ENCODE measurements at places on chromosomes 4 and X. TPM values are rescaled to one million over a fixed set of nuclear protein-coding genes. Genes with fewer than 3 reads are reported as not detected.

NR3C2 gene
- 9.9 TPM for total RNA-seq

FABP2 gene
- not detected for total RNA-seq

DNA sequence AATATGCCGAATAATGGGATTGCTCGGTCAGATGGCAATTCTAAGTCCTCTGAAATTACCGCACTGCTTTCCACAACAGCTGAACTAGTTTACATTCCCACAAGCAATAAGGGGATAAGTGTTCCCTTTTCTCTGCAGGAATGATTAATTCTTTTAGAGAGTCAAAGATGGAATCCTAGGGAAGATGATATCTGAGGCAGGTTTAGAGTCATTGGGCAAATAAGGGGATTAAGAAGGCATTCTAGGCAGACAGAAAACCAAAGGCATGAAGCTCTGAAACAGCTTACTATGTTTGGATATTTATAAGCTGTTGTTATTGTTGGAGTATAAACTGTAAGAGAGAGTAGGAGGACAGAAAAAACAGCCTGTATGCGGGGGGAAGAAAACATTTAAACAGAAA is 85.7 kb downstream of the TET2 start:
- H3K4me1 ChIP-seq: peaks cover 6% of the 10 kb centered on the region
- H3K27me3 ChIP-seq: no peaks in the 10 kb centered on the region
- H3K36me3 ChIP-seq: peaks cover 12% of the 10 kb centered on the region
- DNase-seq: no peak
- no peak overlapping the region for H3K27ac ChIP-seq
- no peak overlapping the region for H3K4me3 ChIP-seq

DNA sequence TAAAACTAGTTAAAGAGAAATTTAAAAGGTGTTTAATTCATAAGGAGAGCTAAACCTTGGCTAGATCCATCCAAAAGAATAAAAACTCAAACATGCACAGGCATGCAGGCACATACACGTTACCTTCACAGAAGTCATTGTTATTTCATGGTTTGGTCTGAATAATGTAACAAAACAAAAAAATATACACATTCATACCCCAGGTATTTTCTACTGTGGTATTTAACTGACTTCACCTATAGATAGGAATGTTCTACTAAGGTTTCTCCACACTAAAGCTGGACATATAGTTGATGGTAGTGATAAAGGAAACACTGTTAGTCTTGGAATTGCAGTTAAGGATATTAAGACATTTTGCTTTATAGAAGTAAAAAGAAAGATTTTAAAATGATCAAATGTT is 283.6 kb upstream of the PCDH10 start:
- H3K4me1 ChIP-seq: no peaks in the 10 kb centered on the region
- DNase-seq: no peak
- no peak overlapping the region for H3K27ac ChIP-seq
- peaks cover 2% of the 10 kb centered on the region for H3K27me3 ChIP-seq

DNA sequence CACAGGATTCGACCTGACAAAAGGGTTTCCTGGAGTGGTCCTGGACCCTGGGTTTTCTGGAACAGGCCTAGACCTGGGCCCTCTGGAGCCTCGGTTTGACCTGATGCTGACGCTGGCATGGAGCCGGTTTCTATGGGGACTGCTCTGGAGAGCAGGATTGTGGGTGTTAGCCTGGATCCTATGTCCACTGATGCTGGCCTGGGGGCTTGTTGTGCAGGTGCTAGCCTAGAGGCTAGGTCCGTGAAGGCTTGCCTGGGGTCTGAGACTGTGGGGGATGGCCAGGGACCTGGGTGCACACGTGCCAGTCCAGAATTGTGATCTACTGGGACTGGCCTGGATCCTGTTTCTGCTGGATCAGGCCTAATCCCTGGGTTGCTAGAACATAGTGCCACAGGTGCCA is 173.1 kb downstream of the TMEM47 start:
- no peaks in the 10 kb centered on the region for H3K4me1 ChIP-seq
- H3K36me3 ChIP-seq: no peaks in the 10 kb centered on the region
- no peak for DNase-seq

- H3K4me3 ChIP-seq: no peak overlapping the region
- no peaks in the 10 kb centered on the region for H3K36me3 ChIP-seq
- no peak overlapping the region for H3K27ac ChIP-seq
- no peak for DNase-seq
- H3K4me1 ChIP-seq: no peaks in the 10 kb centered on the region
These were observed 86.5 kb downstream of the ATG4A start for GRCh38 chrX:108178143-108178498.

DNA sequence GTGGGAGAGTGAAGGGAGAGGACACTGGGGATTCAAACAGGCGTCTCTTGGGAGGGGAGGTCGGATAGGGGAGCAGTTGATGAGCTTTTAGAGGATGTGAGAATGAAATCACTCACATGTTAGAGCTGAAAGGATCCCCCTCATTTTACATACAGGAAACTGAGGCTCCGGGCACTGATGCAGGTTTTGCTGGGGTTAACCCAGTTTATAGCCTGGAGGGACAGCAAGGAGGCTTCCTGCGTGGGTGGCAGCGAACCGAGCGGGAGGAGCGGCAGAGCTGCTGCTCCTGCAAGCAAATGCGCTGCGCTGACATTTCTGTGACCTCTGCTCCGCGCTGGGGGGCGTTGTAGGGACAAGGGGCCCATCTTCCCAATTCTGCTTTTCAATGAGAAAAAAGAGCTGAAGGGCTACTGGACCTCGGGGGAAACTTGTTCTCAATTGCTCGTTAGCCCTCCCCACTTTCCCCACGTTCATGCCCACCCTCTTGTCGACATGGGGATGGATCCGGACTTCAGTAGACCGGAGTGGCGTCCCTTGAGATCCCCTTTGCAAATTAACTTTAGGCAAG is 1.2 kb upstream of the NEUROG2 start:
- H3K27ac ChIP-seq: no peak overlapping the region
- no peaks in the 10 kb centered on the region for H3K36me3 ChIP-seq
- H3K4me1 ChIP-seq: no peaks in the 10 kb centered on the region

DNA sequence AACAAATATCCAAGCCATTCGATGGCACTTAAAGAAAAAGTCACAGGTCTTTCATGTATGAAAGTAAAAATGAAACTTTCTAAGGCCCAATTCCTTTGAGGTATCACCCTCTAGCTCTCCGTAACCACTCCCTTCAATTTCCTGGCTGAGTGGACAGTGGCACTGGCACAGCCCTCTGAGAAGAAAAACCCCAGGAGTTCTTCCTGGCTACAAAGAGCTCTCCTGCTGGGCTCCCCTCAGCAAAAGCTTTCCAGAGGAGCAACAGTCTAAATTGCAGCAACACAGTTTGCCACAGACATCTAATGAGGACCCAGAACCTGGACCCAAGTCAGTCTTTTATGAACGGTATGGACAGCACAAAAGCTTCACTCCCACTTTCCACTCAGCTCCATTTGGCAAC is 71.8 kb downstream of the FUNDC1 start:
- no peaks in the 10 kb centered on the region for H3K4me1 ChIP-seq
- no peak overlapping the region for H3K27ac ChIP-seq
- no peak for DNase-seq
- no peaks in the 10 kb centered on the region for H3K36me3 ChIP-seq
- no peak overlapping the region for H3K4me3 ChIP-seq

DNA sequence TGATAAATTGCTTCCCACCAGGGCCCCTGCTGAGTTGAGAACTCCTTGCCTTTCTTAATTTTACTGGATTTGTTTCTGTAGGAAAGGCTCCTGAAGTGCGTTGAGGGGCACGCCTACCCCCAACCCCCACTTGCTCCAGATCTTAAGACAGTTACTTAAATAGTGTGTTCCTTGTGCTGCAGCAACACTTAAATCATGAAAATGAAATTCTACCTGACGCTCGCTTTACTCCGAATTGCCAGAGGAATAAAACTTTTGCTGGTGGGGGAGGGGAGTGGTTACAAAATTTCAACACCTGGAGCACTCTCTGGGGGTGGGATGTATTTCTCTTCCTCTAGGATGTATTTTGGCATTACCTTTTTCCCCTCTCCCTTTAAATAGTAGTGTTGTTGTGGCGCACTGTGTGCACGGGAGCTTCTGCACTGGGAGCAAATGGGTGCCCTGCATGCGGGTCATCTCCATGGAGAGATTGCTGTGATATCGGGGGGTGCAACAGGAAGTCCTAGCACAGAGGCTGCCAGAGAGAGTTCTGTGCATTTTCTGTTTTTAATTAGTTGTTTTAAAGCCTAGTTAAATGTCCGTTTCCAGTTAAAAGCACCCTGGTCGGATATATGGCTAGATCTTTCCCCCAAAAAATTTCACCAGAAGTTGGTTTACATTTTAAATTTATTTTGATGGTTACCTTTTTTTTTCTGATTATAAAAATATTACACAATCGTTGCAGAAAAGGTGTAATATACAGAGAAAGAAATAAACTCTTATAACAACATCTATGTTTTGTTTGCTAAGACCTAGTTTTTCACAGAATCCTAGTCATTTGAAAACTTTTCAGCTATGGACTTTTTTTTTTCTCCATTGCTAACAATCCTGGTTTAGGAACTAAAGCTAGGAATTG is 207.7 kb downstream of the SOWAHB start:
- no peak for DNase-seq
- no peaks in the 10 kb centered on the region for H3K36me3 ChIP-seq
- peaks cover 9% of the 10 kb centered on the region for H3K4me1 ChIP-seq
- H3K27ac ChIP-seq: peak overlapping the region; percentile 77
- peak overlapping the region; percentile 65 for H3K4me3 ChIP-seq

GRCh38 chrX:130702867-130703707 is 199.9 kb downstream of the ENOX2 start:
- no peaks in the 10 kb centered on the region for H3K27me3 ChIP-seq
- H3K27ac ChIP-seq: peak overlapping the region; percentile 49
- no peak for DNase-seq
- H3K4me3 ChIP-seq: no peak overlapping the region
- no peaks in the 10 kb centered on the region for H3K4me1 ChIP-seq
- H3K36me3 ChIP-seq: no peaks in the 10 kb centered on the region

DNA sequence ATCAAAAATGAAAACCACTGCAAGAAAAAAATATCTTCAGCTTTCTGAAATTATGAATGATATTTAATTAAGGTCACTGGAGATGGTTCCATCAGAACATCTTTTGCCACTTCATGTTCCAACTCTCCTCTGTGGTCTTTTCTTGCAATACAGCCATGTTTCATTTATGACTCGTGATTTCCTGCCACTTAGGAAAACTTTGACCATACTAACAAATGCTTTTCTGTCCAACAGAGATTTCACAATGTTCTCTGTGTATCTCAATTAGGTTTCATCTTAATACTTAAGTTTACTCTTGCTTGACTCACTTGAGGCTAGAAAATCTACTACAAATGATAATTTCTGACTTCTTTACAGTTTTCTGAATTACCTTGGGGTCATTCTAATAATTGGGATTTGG is 330.9 kb downstream of the CXXC4 start:
- H3K36me3 ChIP-seq: no peaks in the 10 kb centered on the region
- H3K4me3 ChIP-seq: no peak overlapping the region
- DNase-seq: no peak
- no peaks in the 10 kb centered on the region for H3K27me3 ChIP-seq

DNA sequence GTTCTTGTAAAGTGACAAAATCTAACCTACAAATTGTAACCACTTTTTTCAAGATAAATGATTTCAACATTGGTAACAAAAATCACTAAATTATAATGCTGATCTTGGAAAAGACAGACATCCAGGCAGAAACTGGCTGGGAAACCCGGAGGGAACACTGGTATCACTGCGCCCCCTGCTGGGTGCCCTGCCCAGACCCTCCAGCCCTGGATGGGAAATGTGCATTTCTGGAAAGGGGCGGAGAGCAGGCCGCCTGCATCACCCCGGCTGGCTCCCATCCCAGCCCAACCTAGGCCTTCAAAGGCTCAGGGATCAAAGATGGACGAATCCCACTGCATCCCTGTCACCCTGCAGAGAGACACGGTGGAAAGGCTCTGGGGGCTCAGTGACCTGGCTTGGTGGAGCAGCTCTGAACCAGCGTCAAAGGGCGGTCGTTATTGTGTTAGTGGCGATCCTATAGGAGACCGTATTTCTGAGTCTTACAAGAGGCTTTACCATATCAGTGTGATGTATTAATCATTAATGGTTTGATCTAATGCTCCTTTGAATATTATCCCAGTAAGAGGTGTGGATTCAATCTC is 37.3 kb downstream of the ACOX3 start:
- H3K4me1 ChIP-seq: no peaks in the 10 kb centered on the region
- peak; percentile 96 for DNase-seq
- H3K4me3 ChIP-seq: no peak overlapping the region
- no peak overlapping the region for H3K27ac ChIP-seq
- no peaks in the 10 kb centered on the region for H3K27me3 ChIP-seq
- H3K36me3 ChIP-seq: no peaks in the 10 kb centered on the region

GRCh38 chr4:86614865-86615264 is 20.8 kb downstream of the PTPN13 start:
- no peaks in the 10 kb centered on the region for H3K27me3 ChIP-seq
- peaks cover 3% of the 10 kb centered on the region for H3K4me1 ChIP-seq

- H3K4me1 ChIP-seq: no peaks in the 10 kb centered on the region
- H3K27ac ChIP-seq: no peak overlapping the region
- DNase-seq: no peak
- H3K36me3 ChIP-seq: no peaks in the 10 kb centered on the region
- no peak overlapping the region for H3K4me3 ChIP-seq
These were observed 56.9 kb downstream of the ATG4A start for GRCh38 chrX:108148524-108148923.

GRCh38 chr4:149735796-149736195 is 79.8 kb downstream of the IQCM start:
- H3K36me3 ChIP-seq: no peaks in the 10 kb centered on the region
- no peak for DNase-seq
- H3K4me3 ChIP-seq: no peak overlapping the region

- peaks cover 2% of the 10 kb centered on the region for H3K36me3 ChIP-seq
- H3K4me1 ChIP-seq: no peaks in the 10 kb centered on the region
- H3K27me3 ChIP-seq: no peaks in the 10 kb centered on the region
- H3K4me3 ChIP-seq: no peak overlapping the region
- DNase-seq: peak; percentile 27
These were observed 25.2 kb upstream of the SLC25A6 start for GRCh38 chrX:1416965-1417760.

DNA sequence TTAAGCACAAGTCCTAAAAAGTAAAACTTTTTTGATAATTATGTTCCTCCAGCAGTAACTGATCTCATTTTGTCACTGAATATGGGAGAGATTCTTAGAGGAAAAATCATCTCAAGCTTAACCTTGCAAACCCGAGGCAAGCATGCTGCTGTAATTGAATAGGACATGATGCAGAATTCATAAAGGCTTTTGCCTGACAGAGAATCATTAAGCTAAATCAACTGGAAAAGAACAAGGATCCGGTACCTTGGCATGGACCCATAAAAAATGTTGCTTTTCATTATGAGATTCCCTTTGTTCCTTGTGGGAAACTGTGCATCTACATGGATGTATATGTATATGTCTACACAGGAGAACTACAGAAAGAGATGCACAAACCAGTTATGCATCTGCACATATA is 149.1 kb downstream of the PAPSS1 start:
- no peaks in the 10 kb centered on the region for H3K27me3 ChIP-seq
- H3K36me3 ChIP-seq: no peaks in the 10 kb centered on the region
- H3K4me3 ChIP-seq: no peak overlapping the region
- DNase-seq: no peak
- H3K27ac ChIP-seq: no peak overlapping the region

- H3K27ac ChIP-seq: peak overlapping the region; percentile 91
- no peak for DNase-seq
- peaks cover 2% of the 10 kb centered on the region for H3K4me1 ChIP-seq
- no peak overlapping the region for H3K4me3 ChIP-seq
- no peaks in the 10 kb centered on the region for H3K27me3 ChIP-seq
- no peaks in the 10 kb centered on the region for H3K36me3 ChIP-seq
These were observed 373 bp upstream of the INTS6L start for GRCh38 chrX:135520022-135520552.
